ENCODE measurements at places on chromosomes 7 and 10. TPM values are rescaled to one million over a fixed set of nuclear protein-coding genes. Genes with fewer than 3 reads are reported as not detected.
A peak's percentile ranks its signal among the peaks of the same experiment; 100 is the strongest.

GRCh38 chr10:4310172-4310571, 515.8 kb upstream of the AKR1E2 start:
- DNase-seq: no peak

DNA sequence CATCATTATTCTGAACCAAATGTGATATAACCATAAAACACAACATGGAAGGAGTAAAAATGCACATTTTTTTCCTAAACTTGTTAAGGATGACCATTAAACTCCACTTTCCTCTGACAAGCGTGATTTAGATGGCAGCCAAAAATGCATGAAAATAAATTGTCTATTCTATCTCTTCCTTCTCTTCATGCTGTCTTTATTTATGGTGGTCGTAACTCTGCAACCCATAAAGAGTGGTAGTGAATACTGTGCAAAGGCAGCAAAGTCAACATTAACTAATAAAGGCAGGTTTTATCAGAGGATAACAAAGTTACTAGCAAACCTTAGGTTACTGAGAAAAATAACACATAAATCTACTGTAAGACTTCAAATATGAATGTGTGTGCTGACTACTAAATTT, 106.6 kb downstream of the TPK1 start:
- no peak for DNase-seq

DNA sequence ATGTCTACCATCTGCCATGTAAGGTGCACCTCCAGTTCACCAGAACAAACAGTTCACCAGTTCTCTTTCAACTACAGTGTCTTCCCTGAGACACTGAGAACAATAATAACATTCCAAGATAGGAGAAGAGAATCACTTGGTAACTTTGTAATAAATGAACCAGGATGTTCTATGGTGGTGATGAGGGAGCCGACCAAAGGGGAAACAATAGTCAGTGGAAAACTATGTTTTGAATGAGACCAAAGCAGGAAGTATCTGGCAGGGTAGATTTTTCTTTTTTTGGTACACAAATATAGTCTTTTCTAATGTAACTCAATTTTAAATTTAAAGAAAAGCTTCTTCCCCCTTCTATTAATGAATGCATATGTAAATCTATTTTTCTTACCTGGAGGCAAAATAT, 20.0 kb downstream of the HYAL4 start:
- no peak for DNase-seq

GRCh38 chr10:7351894-7352293, 58.9 kb downstream of the SFMBT2 start:
- DNase-seq: peak; percentile 24

Gene MAGI2
- total RNA-seq: 0.07 TPM

- DNase-seq: no peak
Observed at GRCh38 chr7:47332681-47333553, 249.0 kb downstream of the TNS3 start.

- DNase-seq: no peak
Observed at GRCh38 chr7:151776446-151776845, 100.5 kb downstream of the PRKAG2 start.

DNA sequence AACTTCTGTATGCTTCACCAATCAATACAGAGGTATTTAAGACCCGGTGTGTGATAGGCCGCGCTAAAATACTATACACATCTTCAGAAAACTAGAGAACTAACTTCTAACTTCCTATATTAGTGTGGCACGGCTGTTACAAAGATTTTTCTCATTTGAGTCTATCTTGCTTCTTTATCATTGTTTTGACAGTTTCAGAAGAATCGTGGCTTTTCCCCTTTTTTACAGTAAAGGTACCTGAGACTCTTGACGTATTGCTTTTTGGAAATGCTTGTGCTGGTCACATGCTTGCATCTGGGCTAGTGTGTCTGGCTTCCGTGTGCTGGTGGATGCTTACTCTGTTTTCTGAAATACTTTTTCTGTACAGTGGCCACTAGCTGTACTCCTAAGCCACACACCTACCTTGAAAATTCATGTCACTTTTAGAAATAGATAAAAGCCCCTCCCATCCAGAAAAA, 12.7 kb downstream of the IKZF1 start:
- DNase-seq: no peak

GRCh38 chr10:115107830-115108229, 14.7 kb downstream of the ATRNL1 start:
- DNase-seq: no peak

- DNase-seq: no peak
Observed at GRCh38 chr10:113053091-113053490, 103.0 kb downstream of the TCF7L2 start.

DNA sequence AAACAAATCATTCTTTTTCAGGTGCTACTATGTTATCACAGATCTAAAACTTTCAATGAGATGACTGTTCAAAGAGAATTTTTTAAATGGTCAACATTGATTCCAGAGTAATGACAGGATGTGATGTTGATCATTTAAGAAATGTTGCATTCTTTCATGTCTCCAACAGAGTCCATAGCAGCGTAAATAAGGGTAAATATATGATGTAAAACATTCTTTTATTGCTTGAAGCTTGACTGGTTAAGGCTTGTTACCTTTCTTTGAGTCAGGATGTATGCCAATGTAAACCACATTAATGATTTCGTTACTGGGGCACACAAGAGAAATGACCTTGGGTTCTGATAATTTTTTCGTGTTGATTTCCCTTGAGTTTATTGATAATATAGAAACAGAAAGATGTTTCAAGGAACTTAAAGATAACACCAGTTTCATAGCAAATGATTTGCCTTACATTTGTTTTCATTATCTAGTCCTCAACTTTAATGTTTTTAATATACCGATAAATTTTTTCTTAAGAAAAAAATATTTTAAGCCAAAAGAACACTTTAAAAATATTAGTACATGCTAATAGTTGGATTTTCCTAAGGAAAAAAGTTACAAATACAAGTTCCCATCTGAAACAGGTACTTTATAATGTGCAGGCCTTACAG, 3.5 kb downstream of the STK17A start:
- DNase-seq: peak; percentile 63

Gene RNF148
- 0.63 TPM for total RNA-seq

GRCh38 chr10:62852961-62853702, 37.0 kb upstream of the EGR2 start:
- no peak for DNase-seq

Gene SNCG
- 4.2 TPM for total RNA-seq

DNA sequence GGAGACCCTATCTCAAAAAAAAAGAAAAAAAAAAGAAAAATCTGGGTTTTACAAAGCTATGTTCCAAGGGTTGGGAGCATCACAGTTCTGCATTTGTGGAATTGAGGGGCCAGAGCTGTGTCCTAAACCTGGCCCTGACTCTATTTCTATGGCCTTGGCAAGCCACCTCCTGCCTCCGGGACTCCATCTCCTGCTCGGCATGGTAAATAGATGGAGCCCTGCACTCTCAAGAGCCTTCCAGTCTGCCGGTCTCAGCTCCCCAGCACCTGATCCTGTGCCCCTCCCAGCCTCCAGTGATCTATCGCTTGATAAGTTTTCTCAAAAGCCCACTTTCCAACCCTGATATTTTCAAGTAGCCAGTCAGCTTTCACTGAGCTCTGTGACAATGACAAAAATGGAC, 43.0 kb downstream of the KCNH2 start:
- no peak for DNase-seq

Gene CCL24
- not detected for total RNA-seq

Gene SPDYE2
- 0.22 TPM for total RNA-seq

All from MCF 10A (cell line).